ENCODE measurements at places on chromosomes 16 and 17. TPM values are rescaled to one million over a fixed set of nuclear protein-coding genes. Genes with fewer than 3 reads are reported as not detected.

KIF2B gene
- not detected for total RNA-seq

STAT5A gene
- total RNA-seq, result 16.6 TPM

HP gene
- total RNA-seq, result 0.28 TPM

CNTNAP1 gene
- 15.0 TPM for total RNA-seq

CPHXL2 gene
- not detected for total RNA-seq

HOXB2 gene
- total RNA-seq, result 6.5 TPM

KRT33B gene
- under 0.01 TPM for total RNA-seq

FNDC8 gene
- total RNA-seq, result not detected

IRX5 gene
- 1.7 TPM for total RNA-seq

SMTNL2 gene
- under 0.01 TPM for total RNA-seq

TP53TG3B gene
- not detected for total RNA-seq

YBX2 gene
- total RNA-seq, result not detected

PYDC1 gene
- not detected for total RNA-seq

TP53TG3E gene
- total RNA-seq, result not detected

SLC35G3 gene
- not detected for total RNA-seq

C17orf67 gene
- total RNA-seq, result 1.4 TPM

FSCN2 gene
- total RNA-seq, result 5.1 TPM

ATAD5 gene
- 1.1 TPM for total RNA-seq

TVP23A gene
- not detected for total RNA-seq

CLEC18B gene
- 0.56 TPM for total RNA-seq

CCL14 gene
- not detected for total RNA-seq

PRRT2 gene
- 0.58 TPM for total RNA-seq

TSPOAP1 gene
- total RNA-seq, result not detected

IRX6 gene
- not detected for total RNA-seq

SLC9A5 gene
- 2.3 TPM for total RNA-seq

MT1G gene
- 1.5 TPM for total RNA-seq

ZNF205 gene
- 13.8 TPM for total RNA-seq
